ENCODE measurements at places on chromosomes 1 and 21.

- DNase-seq, result no peak
These were observed 20.6 kb downstream of the NCAM2 start for GRCh38 chr21:21018821-21019220.

GRCh38 chr1:109980324-109981003 is 4.1 kb upstream of the AHCYL1 start:
- no peak for DNase-seq

GRCh38 chr1:77540501-77541161 is 141.8 kb downstream of the ZZZ3 start:
- no peak for DNase-seq

- no peak for DNase-seq
These were observed 171.2 kb upstream of the NR5A2 start for GRCh38 chr1:199856216-199856780.

- no peak for DNase-seq
These were observed 7.3 kb upstream of the GIPC2 start for GRCh38 chr1:78038491-78038939.

Data from HS-27A (cell line).